ENCODE measurements at places on chromosomes 4 and X. TPM values are rescaled to one million over a fixed set of nuclear protein-coding genes. Genes with fewer than 3 reads are reported as not detected.

DNA sequence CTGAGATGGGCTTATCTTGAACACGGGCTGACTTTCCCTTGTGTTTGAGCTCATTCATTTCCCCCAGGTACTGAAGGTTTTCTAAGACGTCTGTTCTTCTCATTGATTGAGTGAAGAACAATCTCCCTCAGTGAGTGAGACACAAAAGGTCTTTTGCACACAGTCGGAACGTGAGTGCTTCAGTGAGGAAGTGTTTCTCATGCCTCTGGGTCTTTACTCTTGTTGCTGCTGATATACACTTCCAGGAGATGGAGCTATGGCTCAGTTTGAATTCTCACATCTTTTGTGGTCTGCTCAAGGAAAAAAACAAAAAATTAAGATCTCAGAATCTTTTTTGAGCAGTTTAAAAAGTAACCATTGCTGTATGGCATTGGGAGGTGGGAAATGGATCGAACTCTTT, 981.9 kb upstream of the TENM3 start:
- peak; percentile 21 for DNase-seq

- no peak for DNase-seq
Measured at GRCh38 chr4:142579443-142579842, 266.7 kb downstream of the INPP4B start.

DNA sequence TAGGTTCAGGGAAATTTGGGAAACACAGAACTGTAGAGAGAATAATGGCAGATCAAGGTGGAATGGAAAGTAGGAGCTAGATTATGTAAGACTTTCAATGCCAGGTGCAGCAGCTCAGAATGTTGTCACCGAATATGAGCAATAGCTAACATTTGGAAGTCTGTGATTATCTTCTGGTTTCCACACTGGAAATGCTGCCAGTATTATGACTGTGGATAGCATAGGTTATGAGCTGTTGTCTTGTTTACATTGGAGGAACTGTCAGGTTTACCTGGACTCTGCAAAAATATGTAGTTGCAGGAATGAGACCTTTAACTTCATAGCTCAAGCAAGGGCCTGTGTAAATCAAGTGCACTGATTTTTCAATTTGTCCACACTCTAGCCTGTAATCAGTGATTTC, 26.0 kb upstream of the TAF9B start:
- DNase-seq = no peak

Gene RBM46
- total RNA-seq = not detected

- no peak for DNase-seq
Measured at GRCh38 chrX:82757614-82758013, 750.5 kb upstream of the POU3F4 start.

GRCh38 chr4:145951931-145952330, 13.3 kb upstream of the ZNF827 start:
- no peak for DNase-seq

- no peak for DNase-seq
Measured at GRCh38 chr4:82713856-82714255, 84.7 kb downstream of the SCD5 start.

GRCh38 chrX:5957506-5957905, 271.2 kb downstream of the NLGN4X start:
- DNase-seq = peak; percentile 61

Gene ALG13
- total RNA-seq = 47.8 TPM

Gene FAM53A
- 0.46 TPM for total RNA-seq

- DNase-seq = peak; percentile 92
Measured at GRCh38 chr4:19776021-19776459, 475.7 kb upstream of the SLIT2 start.

DNA sequence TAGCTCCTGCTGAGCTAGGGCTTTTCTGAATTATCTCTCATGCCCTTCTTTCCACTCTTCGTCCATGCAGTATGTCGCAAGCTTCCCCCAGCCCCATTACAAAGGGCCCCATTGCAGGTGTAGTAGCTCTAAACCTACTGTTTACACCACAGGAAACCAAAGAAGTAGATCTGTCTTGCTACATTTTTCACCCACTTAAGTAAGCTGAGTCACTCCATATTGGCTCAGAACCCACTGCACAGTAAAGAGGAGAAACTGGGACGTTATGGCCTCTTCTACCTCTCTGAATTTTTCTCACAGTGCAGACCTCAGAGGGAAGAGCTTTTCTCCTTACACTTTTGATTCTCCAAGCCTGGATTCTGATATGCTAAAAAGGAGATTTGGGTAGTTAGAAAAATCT, 200.2 kb downstream of the SMARCA1 start:
- DNase-seq = no peak

Gene MND1
- 13.4 TPM for total RNA-seq

- DNase-seq = no peak
Measured at GRCh38 chr4:42560467-42560861, 96.4 kb downstream of the ATP8A1 start.

DNA sequence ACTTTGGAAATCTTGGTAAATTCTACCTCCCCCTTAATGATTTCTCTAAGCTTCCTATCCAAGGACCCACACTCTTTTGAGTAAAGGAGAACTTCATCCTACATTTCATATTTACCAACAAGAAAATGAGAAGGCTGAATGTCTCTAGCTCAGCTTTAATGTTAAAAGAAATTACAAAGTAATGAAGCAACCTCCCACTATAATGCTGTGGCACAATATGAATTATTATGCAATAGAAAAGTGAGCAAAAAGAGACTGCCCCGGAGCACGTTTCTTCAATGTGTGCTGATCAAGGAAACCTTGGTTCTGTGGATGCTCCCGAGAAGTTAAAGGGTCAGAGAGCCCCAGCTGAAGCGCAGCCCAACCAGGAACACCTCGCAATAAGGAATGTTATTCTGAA, 9.1 kb upstream of the TBC1D1 start:
- no peak for DNase-seq

- DNase-seq = no peak
Measured at GRCh38 chr4:168613869-168614268, 117.0 kb downstream of the PALLD start.

DNA sequence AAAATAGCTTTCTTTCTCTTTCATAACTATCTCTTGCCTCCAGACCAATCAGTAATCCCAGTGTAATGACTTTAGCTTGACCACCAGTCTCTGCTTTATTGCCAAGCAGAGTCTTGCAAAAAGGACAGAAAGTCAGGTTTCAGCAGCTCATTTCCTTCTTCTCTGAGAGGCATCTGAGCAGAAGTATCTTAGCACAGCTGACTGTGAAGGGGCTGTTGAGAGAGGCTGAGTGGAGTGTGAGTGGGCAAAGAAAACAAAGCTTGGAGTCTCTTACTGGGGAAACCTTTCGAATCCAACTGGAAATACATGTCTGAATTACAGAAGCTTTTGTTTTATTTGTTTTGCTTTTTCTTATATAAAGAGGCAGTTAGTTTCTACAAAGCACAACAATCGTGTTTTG, 170.3 kb upstream of the IGFBP7 start:
- DNase-seq = no peak

DNA sequence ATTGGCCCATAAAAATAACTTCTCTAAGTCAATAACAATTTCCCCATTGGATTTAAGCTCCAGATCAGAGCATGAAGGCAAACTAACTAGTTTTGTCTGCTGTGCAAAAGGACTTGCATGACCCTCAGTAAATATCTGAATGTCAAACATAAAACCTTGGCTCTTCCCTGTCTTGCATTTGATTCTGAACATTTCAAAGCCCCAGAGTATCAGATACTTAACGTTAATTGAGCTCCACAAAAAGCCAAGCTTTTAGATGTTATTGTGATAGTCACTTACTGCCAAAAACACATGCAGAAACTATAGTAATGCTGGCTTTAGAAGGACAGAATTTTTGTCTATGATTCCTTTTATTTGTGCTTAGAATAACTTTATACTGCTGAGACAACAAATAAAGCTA, 664.2 kb downstream of the ADGRL3 start:
- DNase-seq = no peak

DNA sequence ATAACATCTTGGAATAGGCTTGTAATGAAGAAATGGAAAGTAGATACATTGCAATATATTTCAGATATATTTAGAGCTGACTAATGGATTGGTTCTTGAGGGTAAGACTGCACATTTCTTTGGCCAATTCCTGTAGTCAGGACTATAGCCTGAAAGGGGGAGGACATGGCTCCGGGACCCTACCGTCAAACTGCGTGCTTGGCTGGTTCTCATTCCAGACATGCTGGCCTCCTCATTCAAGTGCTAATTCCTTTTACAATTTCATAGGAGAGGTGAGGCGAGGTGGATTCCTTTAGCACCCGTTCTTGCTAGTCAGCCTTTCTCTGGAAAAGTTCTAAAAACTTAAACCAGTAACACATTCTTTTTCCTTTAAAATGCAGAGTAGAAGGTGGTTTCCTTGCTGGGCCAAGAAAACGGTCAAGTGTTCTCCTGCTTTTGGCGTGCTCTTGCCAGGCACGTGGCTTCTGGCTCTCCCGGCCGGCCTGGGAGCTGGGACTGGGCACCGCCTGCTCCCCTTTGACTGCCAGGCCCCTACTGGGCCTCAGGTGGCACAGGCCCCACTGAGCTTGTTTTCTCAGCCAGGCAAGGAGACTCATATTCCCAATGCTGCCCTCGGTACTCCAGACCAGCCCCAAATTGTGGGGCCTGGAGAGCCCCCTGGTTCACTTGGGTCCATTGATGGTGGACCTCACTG, 167.2 kb downstream of the STK32B start:
- DNase-seq = no peak

Gene AFAP1
- 45.6 TPM for total RNA-seq

DNA sequence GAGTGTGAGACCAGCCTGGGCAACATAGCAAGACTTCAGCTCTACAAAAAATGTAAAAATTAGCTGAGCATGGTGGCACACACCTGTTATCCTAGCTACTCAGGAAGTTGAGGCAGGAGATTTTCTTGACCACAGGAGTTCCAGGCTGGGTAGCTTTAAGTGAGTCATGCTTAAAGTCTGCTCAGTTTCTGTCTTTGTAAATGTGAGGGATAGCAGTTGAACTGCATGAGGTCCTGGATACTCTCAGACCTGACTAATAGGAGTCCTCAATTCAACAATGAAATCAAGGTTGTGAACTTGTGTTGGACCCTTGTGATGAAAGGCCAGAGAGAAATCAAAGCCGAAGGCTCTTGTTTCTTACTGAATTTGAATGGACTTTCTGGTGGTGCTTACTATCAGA, 45.2 kb downstream of the STARD8 start:
- no peak for DNase-seq

DNA sequence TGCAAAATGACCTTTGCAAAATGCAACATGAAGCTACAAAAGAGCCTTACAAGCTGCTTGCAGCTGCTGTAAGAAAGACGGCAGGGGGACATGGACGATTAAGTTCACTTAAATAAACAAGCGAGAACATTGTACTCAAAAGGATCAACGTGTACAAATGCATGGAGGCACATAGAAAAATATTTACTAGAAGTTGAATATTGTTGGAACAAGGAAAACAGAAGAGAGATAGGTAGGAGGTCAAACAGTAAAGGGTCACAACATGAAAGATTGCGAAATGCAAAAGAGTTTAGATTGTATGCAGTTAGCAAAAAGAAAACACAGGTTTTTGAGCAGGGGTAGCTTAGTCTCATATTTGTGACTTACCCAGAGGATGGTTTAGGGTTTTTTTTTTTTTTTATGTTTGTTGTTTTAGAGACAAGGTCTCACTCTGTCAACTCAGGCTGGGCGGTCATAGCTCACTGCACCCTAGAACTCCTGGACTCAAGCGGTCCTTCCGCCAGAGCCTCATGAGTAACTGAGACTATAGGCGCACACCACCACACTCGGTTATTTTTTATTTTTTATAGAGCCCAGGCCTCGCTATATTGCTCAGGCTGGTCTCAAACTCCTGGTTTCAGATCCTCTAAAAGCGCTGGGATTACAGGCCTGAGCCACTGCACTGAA, 1.4 kb upstream of the PHF8 start:
- DNase-seq = no peak

- no peak for DNase-seq
Measured at GRCh38 chrX:155673338-155673737, 60.6 kb upstream of the TMLHE start.

Gene ZNF827
- total RNA-seq = 6.7 TPM

DNA sequence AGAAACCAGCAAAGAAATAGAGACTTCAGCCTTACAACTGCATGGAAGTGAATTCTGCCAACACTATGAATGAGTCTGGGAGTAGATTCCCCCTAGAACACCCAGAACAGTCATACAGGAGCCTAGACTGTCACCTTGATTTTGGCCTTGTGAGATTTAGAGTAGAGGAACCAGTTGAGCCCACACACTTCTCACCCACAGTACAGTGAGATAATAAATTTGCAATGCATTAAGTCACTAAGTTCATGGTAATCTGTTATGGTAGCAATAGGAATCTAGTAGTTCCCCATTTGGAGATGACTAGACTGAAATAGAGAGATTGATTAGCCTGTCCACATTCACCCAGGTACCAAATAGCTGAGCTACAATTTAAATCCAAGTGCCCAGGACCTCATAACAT, 59.0 kb downstream of the FAM13A start:
- DNase-seq = no peak

DNA sequence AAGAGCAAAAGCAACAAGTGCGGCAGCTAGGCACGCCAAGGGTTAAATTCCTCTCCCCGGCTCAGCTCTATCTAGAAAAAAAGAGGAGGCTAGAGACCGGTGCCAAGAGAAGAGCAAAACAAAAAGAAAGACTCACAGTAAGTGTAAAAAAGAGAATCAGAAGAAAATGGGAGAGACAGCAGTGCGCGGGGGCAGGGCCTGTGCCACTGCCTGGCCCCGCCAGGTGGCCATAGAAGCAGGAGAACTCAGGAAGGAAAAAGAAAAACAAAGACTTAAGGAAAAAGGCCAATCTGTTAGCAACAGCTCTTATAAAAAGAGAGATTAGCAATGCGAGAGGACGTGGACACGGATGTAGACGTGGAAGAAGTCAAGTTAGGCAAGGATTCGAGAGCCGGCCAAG, 3.2 kb downstream of the ACOX3 start:
- no peak for DNase-seq

Gene CXCL1
- total RNA-seq = not detected

Gene ITGB1BP2
- 1.4 TPM for total RNA-seq

Gene GABRB1
- total RNA-seq = 0.04 TPM

DNA sequence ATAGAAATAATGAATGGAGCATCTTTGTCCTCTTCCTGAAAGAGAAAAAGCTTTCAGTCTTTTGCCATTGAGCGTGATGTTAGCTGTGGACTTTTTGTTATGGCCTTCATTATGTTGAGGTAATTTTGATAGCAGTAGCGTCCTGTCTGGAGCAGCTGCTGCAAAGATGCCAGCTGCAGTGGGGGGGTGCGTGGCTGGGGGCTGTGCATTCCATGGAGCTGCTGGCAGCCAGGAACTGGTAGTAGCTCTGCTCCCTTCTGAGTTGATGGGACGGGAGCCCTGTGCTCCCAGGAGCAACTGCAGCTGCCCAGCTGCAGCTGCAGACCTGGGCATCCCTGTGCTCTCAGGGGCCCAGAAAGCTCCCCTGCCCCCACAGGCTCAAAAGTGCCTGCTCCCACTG, 50.4 kb downstream of the CCDC160 start:
- DNase-seq = no peak

GRCh38 chr4:167168611-167169010, 65.7 kb downstream of the SPOCK3 start:
- DNase-seq = no peak

GRCh38 chr4:100926039-100926717, 408.4 kb upstream of the EMCN start:
- DNase-seq = no peak

DNA sequence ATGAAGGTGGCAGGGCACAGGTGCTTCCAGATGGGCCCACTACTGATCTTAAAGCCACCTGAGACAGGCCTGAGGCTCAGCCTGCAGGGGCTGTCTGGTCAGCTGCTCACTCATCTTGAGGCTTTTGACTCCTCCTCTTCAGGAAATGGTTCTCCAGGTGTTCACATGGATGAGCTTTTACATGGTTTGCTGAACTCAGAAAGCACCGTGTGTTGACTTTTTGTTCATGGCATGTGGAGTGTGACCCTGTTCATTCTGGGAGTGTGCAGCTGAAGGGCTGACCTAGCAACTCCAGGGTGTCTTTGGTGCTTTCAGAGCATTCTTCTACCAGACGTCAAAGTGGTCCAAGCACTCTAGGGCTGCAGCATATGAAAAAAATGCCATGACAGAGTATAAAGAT, 111.1 kb downstream of the CCNG2 start:
- no peak for DNase-seq
